IPS DF 19.7 (cell line): ENCODE measurements at places on chromosomes 2 and 18.

DNA sequence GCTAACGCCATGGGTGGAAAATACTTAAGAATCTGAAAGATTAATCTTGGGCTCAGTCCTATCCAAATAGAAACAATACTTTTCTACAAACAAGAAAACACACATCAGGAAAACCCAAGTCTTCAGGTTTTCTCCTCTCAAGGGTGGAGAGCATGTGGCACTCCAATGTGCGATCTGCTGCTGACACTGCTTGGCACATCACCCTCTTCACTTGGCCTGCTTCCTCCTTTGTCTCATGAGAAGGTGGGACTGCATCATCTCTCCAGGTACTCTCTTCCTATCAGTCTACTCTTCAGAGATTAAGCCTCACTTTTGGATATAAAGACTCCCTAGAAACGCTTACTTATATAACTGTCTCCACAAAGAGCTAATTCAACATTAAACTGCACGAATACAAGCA is 26.4 kb downstream of the HDLBP start:
- no peak for DNase-seq

GRCh38 chr2:36801088-36801487 is 104.6 kb downstream of the VIT start:
- no peak for DNase-seq

DNA sequence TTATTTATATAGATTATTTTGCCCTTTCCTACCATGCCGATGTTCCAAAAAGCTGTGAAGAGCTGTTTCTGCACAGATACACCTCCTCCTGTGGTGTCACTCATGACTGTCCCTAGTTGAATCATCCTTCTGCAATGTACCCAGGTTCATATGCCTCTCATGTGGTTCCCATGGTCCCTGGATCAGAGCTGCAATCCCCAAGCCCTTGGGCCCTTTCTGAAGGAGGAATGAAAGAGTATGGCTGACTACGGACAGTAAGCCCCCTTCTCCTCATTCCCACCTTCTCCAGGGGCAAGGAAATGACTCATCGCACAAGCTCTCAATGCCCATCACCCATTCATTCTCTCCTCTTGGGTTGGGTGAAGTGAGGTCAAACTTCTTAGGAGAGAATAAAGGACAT is 63.9 kb upstream of the ACVR1 start:
- no peak for DNase-seq

DNA sequence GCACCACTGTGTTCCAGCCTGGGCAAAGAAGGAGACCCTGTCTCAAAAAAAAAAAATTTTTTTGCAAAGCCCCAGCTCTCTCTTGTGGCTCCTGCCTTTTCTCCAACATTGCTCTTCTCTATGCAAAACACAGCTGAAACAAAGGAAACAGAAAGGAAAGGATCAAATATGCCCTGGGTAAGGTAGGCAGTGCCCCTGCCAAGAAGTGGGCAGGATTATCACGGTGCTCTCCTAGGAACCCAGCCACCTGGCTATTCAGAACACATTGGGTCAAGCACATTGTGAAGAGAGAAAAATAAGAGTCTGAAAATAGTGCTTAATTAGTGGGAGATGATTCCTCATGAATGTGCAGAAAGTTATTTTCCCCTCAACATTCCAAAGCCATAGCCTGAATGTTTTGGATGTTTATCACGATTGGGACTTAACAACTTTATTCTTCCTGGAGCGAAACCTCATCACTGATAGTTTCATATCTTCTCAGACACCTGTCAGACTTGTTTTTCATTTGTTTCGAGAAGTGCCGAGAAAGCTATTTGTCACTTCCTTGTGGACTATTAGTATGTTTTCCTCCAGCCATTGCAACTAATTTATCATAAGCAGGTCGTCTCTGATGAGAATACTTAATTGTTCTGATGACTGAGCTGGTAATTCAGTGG is 42.7 kb upstream of the RPL31 start:
- DNase-seq = no peak

- DNase-seq = no peak
These were observed 504 bp downstream of the ASAP2 start for GRCh38 chr2:9206991-9207640.

GRCh38 chr2:205473791-205474190 is 208.5 kb upstream of the NRP2 start:
- DNase-seq = no peak
